ENCODE measurements at places on chromosomes 7 and 10.

- no peak for DNase-seq
These were observed 74.0 kb downstream of the INHBA start for GRCh38 chr7:41628901-41629300.

DNA sequence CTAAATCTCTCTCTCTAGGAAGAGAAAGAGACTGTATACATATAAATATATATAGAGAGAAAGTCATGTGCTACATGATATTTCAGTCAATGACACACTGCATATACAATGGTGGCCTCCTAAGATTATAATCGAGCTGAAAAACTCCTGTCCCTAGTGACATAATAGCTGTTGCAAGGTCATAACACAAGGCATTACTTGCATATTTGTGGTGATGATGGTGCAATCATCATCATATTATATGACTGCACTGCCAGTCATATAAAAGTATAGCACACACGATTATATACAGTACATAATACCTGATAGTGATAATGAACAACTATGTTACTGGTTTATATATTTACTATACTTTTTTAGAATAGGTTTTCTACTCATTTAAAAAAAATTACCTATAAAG, 316.7 kb downstream of the FGFR2 start:
- no peak for DNase-seq

GRCh38 chr7:158160199-158160598, 427.4 kb downstream of the PTPRN2 start:
- DNase-seq = no peak

DNA sequence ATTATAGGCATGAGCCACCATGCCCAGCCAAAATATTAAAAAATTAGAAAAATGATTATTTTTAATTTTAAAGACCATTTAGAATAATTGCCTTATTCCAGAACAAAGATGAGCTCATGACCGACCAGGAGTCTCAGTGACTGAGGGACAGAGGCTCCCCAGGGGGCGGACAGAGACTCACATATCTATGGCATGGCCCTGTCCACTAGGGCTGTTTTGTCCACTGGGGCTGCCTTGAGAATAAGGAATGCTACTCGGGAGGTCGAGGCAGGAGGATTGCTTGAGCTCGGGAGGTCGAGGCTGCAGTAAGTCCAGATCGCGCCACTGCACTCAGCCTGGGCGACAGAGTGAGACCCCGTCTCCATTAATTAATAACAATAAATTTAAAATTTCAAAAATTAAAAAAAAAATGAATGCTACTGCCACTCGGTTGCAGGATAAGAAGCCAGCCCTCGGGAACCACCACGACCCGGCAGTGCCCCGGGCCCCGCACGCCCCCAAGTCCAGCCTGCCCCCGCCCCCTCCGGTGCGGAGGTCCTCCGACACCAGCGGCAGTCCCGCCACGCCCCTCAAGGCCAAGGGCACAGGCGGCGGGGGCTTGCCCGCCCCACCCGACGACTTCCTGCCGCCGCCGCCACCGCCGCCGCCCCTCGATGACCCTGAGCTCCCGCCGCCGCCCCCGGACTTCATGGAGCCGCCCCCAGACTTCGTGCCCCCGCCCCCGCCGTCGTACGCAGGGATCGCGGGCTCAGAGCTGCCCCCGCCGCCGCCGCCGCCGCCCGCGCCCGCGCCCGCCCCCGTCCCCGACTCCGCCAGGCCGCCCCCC, 128.6 kb downstream of the APBB1IP start:
- no peak for DNase-seq

Measured in stimulated activated CD8-positive, alpha-beta memory T cell treated with anti-CD3 and anti-CD28 coated beads, Interleukin-4, amount 100 ng/mL, for 1 hour (primary cell).